ENCODE measurements at places on chromosomes 16 and 17.

DNA sequence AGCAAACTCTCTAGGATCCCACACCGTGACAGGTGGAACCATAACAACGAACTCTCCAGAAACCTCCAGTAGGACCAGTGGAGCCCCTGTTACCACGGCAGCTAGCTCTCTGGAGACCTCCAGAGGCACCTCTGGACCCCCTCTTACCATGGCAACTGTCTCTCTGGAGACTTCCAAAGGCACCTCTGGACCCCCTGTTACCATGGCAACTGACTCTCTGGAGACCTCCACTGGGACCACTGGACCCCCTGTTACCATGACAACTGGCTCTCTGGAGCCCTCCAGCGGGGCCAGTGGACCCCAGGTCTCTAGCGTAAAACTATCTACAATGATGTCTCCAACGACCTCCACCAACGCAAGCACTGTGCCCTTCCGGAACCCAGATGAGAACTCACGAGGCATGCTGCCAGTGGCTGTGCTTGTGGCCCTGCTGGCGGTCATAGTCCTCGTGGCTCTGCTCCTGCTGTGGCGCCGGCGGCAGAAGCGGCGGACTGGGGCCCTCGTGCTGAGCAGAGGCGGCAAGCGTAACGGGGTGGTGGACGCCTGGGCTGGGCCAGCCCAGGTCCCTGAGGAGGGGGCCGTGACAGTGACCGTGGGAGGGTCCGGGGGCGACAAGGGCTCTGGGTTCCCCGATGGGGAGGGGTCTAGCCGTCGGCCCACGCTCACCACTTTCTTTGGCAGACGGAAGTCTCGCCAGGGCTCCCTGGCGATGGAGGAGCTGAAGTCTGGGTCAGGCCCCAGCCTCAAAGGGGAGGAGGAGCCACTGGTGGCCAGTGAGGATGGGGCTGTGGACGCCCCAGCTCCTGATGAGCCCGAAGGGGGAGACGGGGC is 1.3 kb downstream of the SPN start:
- no peak for DNase-seq

DNA sequence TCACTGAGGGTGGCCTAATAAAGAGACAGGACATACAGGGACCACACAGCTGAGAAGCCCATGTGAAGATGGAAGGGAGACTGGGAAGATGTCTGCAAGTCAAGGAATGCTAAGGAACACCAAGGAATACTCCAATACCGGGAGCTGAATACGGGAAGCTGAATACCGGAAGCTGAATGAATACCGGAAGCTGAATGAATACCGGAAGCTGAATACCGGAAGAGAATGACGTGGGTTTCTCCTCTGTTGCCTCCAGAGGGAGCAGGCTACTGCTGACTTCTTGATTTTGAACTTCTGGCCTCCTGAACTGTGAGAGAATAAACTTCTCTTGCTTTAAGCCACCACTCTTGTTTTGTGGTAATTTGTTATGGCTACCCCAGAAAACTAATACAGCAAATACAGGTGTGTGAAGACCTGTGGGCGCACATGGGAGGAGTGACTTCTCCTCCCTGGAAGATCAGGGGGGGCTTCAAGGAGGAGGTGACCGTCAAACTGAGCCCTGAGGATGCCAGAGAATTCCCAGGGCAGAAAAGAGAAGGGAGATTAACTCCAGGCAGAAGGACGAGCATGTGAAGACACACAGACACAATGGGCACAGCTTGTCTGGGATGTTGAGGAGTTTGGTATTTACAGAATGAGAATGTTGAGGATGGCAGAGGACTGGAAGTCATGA is 259.9 kb downstream of the IRF8 start:
- DNase-seq = no peak

DNA sequence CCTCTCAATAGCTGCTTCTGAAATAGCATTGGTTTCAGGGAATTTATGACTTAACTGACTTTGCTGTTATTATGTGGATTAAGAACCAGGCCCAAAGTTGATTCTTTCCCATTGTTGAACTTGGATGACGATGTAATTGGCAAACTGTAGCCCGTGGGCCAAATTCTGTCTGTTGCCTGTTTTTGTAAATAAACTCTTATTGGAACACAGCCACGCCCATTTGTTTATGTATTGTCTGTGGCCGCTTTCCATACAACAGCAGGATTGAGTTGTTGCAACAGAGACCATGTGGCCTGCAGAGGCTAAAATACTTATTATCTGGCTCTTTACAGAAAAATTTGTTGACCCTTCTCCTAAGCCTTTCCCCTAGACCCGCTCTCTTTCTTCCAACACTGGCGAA is 31.6 kb downstream of the NTN1 start:
- DNase-seq = no peak

GRCh38 chr17:57357830-57358430 is 101.6 kb downstream of the MSI2 start:
- DNase-seq = no peak

GRCh38 chr16:54417384-54417783 is 130.8 kb upstream of the IRX3 start:
- no peak for DNase-seq

DNA sequence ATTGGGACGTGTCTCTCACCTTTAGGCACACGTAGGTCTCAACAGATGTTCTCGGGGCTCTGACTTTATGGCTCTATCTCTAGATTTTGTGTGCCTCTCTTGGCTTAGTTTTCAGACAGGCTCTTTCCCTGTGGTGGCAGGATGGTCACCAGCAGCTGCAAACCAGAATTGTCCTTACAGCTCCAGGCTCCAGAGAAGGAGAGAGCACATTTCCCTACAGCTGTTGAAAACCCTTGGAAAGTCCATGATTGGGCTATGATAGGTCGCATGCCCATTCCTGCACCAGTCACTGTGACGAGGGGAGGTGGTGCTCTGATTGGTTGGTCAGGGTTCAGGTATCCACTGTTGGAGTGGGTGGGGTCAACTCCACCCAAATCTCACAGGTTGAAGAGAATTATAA is 41.5 kb downstream of the SHISA9 start:
- no peak for DNase-seq

- DNase-seq = no peak
Observed at GRCh38 chr16:974611-975261, 4.0 kb upstream of the LMF1 start.

DNA sequence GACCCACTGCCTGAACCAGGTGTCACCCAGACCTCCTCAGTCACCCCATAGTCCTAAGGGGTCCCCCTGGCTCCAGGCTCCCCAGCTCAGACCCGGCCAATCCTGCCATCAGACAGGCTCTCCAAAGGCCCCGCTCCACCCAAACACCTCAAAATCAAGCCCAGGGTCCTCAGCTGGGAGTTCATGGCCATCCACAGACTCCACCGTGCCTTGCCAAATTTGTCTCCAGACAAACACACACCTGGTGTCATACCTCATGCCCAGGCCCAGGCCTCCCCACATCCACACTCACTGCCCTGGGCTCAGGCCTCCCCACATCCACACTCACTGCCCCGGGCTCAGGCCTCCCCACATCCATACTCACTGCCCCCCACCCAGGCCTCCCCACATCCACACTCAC is 12.5 kb downstream of the RPH3AL start:
- no peak for DNase-seq

DNA sequence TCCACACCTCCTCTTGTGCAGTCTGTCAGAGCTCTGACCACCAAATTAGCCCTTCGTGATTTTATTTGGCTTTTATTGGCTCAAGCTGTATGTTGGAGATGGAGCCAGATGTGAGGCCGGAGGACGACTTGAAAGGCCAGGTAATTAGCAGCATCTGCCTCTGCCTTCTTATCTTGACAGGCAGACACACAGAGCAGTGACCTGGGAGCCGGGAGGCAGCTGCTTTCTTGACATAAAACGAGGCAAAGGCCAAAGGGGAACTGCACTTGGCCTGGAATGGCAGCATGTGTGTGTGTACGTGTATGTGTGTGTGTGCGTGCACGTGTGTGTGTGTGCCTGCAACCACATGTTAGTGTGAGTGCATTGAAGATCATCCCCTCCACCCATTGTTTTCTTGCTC is 56.9 kb upstream of the BRD7 start:
- no peak for DNase-seq

Measured in glomerular endothelial cell (primary cell).